ENCODE measurements at places on chromosomes 3 and 15.

GRCh38 chr3:128707928-128708494 is 18.0 kb upstream of the RAB7A start:
- no peak for DNase-seq

- DNase-seq: no peak
Measured at GRCh38 chr3:77038468-77038929, 1.4 kb upstream of the ROBO2 start.

- DNase-seq: no peak
Measured at GRCh38 chr15:34914317-34914716, 55.2 kb downstream of the AQR start.

DNA sequence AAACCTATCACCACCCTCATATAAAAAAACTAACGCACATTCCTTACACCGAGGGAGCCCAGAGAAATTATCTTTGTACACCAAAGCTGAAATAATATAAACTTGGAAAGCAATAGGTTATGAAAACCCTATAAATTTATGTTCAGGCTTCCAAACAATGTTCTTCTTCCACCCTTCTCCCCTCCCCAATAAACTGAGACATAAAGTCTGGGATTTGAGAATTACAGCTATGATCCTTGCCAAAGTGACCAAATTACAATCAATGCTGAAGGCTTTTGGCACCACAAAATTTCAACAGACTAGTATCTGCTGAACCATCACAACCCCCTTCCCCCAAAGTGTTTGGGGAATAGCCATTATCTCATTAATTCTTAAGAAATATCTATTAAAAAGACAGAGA is 237.8 kb downstream of the FMN1 start:
- DNase-seq: no peak

DNA sequence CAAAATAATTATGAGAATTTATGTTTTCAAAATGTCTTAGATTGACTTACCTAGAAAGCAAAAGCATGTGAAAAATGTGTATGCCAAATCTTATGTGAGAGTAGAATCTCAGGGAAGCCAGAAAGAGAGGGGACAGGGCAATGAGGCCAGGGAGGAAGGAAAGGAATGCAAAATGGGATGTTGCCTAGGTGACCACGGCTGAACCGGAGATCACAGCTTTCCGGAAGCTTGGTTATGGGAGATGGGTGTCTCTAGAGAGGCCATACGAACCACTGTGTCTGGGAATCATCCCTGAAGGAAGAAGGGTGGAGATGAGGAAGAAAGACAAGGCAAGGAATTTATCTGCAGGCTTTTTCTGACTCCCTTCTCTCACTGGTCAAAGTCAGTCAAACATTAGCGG is 76.0 kb downstream of the SUCLG2 start:
- no peak for DNase-seq

GRCh38 chr3:75012791-75013331 is 398.4 kb upstream of the CNTN3 start:
- DNase-seq: no peak

- DNase-seq: no peak
Measured at GRCh38 chr3:171349392-171349791, 110.8 kb downstream of the TNIK start.

- DNase-seq: no peak
Measured at GRCh38 chr15:59169251-59169708, 37.4 kb upstream of the LDHAL6B start.
